ENCODE measurements at places on chromosomes 6 and 20.
A peak's percentile ranks its signal among the peaks of the same experiment; 100 is the strongest.

DNA sequence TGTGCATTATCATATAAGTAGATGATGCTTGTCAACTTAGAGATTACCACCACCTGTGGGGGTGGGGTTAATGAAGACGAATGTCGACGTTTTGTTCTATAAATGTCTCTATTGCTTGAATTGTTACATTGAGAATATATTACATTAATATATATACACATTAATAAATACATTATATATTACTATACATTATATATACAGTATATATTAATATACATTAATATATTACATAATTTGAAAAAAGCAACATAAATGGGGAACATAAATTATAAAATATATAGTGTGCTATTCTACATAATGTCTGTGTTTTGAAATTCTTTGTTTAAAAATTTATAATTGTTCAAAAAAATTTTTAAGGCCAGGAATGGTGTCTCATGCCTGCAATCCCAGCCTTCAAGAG is 81.1 kb downstream of the ALDH8A1 start:
- DNase-seq: no peak

GRCh38 chr6:131427434-131428058 is 145.5 kb upstream of the ARG1 start:
- no peak for DNase-seq

GRCh38 chr6:97177905-97178304 is 105.1 kb downstream of the MMS22L start:
- no peak for DNase-seq

- no peak for DNase-seq
Observed at GRCh38 chr6:24766680-24767462, 7.9 kb upstream of the GMNN start.

DNA sequence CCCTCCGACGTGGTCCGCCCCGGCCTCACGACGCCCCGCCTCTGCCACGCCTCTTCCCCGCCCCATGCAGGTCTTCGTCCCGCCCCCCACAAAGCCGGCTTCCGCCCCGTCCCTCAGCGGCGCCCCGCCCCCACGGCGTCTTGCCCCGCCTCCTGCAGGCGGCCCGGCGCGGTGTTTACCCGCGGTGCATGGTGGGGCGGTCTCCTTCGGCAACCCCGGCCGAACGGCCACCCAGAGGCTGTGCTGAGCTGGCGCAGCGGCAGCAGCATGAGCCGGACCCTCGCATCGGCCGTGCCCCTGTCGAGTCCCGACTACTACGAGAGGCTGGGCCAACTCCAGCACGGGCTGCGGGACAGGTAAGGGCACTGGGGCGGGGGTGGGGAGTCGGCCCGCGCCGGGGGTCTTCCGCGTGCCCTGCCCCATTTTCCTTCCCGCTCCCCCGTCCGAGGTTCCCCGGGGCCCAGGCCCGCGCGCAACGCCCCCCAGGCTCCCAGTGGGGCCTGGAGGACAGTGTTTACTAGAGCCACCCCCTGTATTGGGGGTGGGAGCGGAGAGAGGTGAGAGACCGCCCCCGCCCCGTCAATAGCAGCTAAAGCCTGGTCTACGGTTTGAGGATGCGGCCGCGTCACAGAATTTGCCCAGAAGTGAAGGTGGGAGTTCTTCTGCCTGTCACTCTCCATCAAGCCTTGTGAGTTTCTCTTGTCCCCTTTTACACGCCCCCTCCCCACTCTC is at the start of gene KIZ:
KIZ (plus strand) TSS at position 234 of the 732 bp plus-strand sequence; CDS start at position 268, 34 bp downstream.
- peak; percentile 97 for DNase-seq

- DNase-seq: no peak
Observed at GRCh38 chr20:49983123-49983847, 505 bp downstream of the SNAI1 start.

DNA sequence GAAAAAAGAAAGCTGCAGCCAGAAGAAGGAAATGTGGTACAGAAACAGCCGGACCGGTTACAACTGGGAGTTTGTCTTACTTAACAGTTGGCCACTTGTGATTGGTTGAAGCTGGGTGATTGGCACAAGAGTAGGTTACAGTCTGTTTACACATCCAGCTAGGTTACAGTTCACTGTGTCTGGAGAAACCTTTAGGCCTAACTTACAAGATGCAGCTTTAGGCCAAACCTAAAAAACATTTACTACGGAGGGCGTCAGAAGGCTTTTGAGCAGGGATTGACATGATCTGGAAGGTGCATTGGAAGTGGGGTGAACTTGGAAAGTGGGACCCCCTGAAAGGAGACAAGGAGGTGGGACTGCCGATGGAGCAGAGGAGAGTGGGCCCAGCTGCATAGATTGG is 122.3 kb downstream of the BANF2 start:
- DNase-seq: no peak

DNA sequence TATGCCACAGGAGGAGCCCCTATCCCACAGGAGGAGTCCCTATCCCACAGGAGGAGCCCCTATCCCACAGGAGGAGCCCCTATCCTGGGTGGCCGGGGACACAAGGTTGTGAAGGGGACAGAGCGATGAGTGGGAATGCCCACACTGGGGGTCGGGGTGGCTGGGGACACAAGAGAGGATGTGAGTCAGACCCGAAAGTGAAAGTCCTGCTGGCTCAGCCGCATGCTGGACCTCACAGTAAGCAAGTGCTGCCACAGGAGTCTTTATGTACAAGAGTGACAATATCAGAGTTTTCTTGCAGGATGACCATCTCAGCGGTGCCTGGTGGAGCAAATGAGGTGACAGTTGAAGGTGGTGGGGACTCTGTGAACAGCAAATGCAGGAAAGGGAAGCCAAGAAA is 93.7 kb downstream of the PSMB1 start:
- DNase-seq: no peak

GRCh38 chr6:1605004-1605892 is 4.5 kb upstream of the FOXC1 start:
- no peak for DNase-seq

DNA sequence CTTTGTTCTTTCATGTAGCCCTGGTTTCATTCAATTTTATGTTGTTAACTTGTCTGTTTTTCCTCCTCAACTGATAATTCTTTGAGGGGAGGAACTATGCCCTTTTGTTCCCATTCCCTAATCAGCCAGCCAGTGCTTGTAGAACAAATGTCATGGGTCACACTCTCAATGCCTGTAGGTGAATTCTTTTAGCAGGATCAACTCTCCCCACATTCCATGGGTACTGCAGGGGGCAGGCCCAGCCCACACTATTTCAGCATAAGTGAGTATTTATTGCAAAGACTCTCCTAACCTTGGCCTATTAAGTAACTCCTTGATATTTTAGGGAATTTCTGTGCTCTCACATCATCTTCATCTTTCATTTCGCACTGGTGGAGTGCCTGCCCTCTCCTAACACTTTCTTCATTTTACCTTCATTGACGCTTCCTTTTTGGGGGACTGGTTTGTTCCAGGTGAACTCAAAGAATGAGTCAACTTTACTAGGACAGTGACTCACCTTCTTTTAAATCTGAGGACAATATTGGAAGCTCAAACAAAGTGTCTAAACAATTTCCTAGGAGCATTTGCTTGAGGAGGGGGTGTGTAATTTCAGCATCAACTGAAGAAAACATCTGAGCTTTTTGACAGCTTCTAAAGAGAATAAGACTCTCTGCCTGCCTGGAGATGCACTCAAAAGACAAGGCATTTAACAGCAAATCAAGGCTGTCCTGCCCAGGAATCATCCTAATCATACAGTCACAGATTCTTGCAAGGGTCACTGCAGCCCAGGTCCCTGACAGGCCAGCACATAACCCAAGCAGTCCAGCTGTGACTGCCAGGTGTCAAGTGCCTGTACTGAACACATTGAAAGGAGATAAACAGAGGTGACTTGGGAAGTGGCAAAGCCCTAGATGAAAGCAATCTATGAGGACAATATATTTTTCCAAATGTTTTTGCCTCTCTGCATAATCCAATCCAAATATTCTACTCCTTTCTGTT is 263.9 kb upstream of the PRND start:
- DNase-seq: no peak

GRCh38 chr20:56111961-56112730 is 106.8 kb upstream of the CBLN4 start:
- DNase-seq: no peak

DNA sequence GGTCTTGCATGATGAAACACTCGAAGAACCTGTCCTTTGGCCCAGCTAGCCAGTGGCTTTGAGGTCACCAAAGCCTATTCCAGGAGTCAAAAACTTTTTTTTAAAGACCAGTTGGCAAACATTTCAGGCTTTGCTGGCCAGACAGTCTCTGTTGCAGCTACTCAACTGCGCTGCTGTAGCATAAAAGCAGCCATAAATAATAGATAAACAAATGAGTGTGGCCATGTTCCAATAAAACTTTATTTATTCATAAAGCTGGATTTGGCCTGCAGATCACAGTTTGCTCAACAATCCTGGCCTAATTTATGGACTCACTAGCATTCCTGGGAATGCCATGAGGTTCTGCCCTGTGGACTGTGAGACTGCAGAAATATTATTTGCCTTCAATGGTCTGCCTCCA is 68.8 kb upstream of the LTV1 start:
- no peak for DNase-seq

GRCh38 chr6:110522427-110522826 is 46.0 kb upstream of the SLC22A16 start:
- DNase-seq: no peak

- DNase-seq: peak; percentile 75
Observed at GRCh38 chr6:157240059-157240959, 83.0 kb downstream of the TMEM242 start.

GRCh38 chr6:32539839-32540238 is 9.8 kb upstream of the HLA-DRB5 start:
- DNase-seq: no peak

DNA sequence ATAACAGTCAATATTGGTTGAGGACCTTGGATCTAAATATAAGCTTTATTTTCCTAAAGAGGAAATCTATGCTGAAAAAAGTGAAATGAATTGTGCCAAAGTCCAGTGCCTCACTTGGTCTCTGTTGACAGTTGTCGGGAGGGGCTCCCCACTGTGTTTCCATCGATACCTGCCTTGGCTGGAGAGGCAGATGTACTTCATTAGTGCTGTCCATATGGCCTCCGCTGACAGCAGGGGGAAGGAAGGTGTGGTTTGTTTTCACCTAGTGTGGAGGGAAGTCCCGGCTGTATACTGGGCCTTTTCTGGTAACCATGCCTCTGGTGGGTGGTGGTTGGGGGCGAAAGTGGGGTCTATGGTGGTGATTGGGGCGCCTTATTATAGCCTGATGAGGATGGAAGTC is 42.7 kb downstream of the CD2AP start:
- DNase-seq: no peak

DNA sequence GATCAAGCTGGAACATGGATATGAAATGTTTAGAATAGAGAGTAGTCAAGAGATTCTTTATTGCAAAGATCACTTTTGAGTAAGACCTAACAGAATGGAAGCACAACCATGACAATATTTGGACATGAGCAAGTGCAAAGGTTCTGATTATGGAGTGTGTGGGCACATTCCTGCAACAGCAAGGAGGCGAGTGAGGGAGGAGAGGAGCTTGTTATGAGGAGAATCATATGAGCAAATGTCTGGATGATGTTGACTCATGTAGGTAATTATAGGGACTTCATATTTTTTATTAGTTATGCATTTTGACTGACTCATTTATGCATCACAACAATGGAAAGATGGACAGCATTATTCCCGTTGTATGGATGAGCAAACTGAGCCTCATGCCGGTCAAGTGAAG is 100.8 kb upstream of the SLC35B3 start:
- DNase-seq: no peak

DNA sequence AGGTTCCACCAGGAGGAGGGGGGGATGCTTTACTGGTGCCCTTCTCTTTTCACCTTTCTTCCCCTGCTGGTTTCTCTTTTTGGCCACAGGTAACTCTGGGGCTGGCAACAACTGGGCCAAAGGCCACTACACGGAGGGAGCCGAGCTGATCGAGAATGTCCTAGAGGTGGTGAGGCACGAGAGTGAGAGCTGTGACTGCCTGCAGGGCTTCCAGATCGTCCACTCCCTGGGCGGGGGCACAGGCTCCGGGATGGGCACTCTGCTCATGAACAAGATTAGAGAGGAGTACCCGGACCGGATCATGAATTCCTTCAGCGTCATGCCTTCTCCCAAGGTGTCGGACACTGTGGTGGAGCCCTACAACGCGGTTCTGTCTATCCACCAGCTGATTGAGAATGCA is 4.4 kb downstream of the TUBB1 start:
- DNase-seq: no peak

GRCh38 chr6:124967444-124967843 is 5.2 kb downstream of the RNF217 start:
- DNase-seq: no peak

- peak; percentile 5 for DNase-seq
Observed at GRCh38 chr20:43840382-43841070, 74.1 kb upstream of the TOX2 start.

GRCh38 chr6:50602292-50602691 is 111.0 kb upstream of the TFAP2D start:
- DNase-seq: peak; percentile 17

GRCh38 chr6:72386324-72386723 is 235.5 kb upstream of the KCNQ5 start:
- DNase-seq: no peak

DNA sequence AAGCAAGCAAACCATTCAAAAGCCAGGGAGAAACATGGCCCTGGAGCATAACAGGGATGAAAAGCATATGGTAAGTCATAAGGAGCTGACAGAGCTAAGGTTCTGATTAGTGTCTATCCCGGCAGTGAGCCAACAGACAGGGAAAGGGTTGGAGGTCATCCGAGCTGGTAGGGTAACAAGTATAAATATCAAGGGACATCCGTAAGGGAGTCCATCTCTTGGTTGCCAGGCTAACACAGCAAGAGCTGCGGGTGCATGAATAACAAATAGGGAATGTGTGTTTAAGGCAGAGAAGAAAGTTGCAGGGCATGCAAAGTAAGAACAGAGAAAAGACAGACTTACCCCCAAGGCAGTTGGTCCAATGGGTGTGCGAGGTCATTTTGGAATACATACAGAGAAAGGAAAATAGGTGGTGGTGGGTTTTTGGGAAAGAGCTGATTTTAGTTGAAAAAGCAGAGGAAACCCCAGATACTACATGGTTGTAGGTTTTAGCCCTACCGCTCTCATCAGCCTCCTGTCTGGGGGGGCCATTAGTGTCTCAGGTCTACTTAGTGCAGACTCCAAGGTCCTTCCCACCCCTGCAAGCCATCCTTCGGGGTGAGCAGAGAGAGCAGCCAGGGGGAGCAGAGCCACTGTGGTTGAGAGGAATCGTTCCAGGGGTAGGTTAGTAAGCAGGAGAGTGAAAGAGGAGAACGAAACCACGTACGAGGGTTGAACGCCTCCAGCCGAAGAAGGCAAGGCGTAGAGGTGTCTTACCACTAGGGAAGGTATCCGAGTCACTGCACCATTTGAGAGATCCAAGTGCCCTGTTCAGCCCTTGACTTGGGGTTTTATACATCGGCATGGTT is at the start of gene ERVFRD-1:
ERVFRD-1 (minus strand) TSS at position 805 of the 848 bp plus-strand sequence. CDS start 6,415 bp downstream, outside the sequence.
- no peak for DNase-seq

Data from HAP-1 (cell line).